HFFc6 (cell line): ENCODE measurements at places on chromosomes 1 and 21. TPM values are rescaled to one million over a fixed set of nuclear protein-coding genes. Genes with fewer than 3 reads are reported as not detected.

DNA sequence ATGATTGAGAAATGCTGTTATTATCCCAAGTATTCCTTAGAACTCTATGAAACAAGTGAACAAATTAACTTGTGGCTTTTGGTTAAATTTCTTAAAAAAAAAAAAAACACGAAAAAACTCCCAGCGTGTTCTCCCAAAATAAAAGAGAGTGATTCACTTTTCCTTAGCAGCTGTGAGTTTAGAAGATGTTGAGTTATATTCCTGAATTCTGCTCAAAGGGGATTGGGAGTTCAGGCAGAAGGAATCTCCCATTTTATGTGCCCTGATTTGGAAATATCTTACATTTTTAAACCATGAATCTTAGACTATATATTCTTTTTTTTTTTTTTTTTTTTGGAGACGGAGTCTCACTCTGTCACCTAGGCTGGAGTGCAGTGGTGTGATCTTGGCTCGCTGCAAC, 34.3 kb downstream of the SMG7 start:
- H3K27ac ChIP-seq: no peak overlapping the region; the same call in 1 of the 2 replicates
- H3K4me3 ChIP-seq: no peak overlapping the region
- no peaks in the 10 kb centered on the region for H3K27me3 ChIP-seq

DNA sequence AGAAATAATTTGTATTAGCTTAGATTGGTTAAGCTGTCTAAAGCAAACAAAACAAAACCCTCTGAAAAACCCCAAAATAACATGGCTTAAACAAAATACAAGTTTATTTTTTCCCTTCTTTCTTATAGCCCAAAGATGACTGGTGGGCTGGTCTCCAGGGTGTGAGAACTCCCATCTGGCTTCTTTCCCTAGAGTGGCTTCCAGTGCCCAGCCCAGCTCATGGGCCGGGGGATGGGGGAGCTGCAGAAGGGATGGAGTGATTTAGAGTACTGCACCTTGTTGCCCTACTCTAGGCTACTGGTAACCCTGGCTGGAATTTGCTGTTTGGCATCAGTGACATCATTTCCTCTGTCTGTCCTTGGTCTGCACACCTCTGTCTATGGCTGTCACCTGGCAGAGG, 223.0 kb downstream of the PBX1 start:
- no peak for DNase-seq
- H3K4me3 ChIP-seq: no peak overlapping the region
- H3K27me3 ChIP-seq: no peaks in the 10 kb centered on the region; the same call in 1 of the 2 replicates
- no peaks in the 10 kb centered on the region for H3K36me3 ChIP-seq

DNA sequence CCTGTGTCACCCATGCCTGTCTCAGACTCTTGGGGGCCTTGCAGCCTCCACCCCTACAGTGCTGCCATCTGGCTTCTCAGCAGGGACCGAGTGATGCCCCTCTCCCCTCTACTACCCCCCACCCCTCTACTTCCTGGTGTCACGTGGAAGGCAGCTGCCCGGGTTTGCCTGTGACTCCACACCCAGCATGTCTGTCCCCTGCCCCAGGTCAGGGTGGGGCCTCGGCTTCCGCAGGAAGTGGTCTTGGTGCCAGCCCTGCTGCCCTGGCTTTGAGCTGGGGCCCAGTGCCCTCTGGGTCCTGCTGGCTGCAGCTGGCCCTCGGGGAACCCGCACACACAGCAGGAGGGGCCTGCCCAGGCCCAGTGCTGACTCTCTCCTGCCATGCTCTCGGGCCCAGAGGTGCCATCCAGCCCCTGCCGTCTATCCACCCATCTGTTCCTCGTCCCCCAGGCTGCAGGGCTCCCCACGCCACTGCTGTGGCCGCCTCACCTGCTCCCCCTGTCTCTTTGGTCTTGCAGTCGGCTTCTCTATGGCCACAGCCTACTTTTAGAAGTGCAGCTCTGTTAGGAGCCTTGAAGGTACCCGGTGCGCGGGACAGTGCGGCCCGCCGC, 24.0 kb downstream of the PLCH2 start:
- no peak for DNase-seq
- no peaks in the 10 kb centered on the region for H3K36me3 ChIP-seq
- peaks cover 10% of the 10 kb centered on the region for H3K27me3 ChIP-seq
- no peak overlapping the region for H3K4me3 ChIP-seq
- no peaks in the 10 kb centered on the region for H3K4me1 ChIP-seq

DNA sequence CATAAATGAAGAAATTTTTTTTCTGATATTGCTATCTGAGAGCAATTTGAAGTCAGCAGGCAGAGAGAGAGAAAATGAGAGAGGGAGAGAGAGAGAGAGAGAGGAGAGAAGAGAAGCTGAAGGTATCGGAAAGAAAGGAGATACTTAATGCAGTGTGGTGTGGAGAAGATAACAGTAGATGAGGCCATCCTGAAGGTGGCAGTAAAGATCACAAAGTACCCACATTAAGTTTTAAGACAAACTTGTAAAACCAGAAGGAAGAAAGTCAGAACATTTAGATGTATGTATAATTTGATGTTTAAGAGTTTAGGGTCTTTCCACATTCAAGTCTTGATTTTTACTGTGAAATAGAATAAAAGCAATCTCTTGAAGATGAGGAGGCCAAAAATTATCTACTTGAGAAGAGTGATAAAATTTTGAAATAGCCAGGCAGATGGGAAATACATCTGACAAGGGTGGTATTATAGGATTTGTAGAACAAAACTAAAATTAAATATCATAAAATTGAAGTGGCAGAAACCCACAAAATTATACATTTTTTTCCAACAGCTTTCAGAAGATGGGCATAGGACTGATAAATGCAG, 1753.4 kb downstream of the MRPL39 start:
- no peaks in the 10 kb centered on the region for H3K36me3 ChIP-seq
- H3K4me3 ChIP-seq: no peak overlapping the region
- DNase-seq: no peak
- H3K27me3 ChIP-seq: no peaks in the 10 kb centered on the region

DNA sequence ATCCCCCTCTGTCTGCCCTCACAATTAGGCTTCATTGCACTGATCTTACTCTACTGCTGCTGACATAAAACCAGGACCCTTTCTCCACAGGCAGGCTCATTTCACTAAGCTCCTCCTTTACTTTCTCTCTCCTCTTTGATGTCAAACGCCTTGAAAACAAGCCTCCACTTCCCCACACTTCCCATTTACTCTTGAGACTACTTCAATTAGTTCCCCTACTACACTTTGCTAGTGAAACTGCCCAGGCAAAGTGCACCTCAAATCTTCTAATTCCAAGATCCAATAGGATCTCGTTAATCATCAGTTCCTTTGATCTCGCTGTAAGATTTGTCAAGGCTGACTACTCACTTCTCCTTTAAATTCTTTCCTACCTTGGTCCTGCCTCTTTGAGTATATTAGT, 5.9 kb upstream of the CDC20 start:
- no peak overlapping the region for H3K27ac ChIP-seq
- peaks cover 43% of the 10 kb centered on the region for H3K4me1 ChIP-seq
- H3K27me3 ChIP-seq: peaks cover 15% of the 10 kb centered on the region
- H3K4me3 ChIP-seq: no peak overlapping the region
- no peak for DNase-seq

Gene GFI1
- 0.13 and 0.28 TPM in 2 replicates for total RNA-seq

Gene ZBTB8B
- total RNA-seq: not detected in 3 replicates

Gene SLC30A2
- not detected in 3 replicates for total RNA-seq
